T1000 (cell line): ENCODE measurements at places on chromosomes 1 and 21.

- DNase-seq: no peak
Observed at GRCh38 chr1:156086256-156086662, 4.0 kb upstream of the MEX3A start.

DNA sequence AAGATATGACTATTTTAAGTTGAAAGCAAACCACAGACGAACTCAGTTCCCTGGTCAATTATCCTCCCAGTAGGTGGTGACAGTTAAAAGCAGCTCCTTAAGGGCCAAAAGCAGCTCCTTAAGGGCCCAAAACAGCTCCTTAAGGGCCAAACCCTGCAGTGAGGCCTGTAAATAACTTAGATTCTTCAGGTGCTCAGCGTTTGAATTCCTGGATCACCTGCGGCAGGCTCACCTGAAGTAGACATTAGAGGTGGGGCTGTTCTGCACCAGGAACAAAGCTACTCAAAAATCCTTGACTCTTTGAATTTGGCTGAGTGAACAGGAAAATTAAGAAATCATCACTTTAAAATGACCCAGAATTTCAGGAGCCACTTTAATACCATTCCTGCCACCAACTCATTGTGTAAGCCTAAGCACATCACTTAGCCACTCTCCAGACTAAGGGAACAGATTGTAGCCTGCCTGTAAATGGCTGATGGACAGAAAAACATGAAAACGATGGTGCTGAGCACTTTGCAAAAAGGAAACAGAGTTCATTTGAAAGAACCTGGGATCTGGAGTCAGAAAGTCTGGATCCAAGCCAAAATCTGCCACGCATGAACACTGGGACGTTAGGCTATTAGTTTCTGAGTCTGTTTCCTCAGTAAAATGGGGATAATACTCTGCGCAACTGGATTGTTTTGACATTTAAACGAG, 126.9 kb downstream of the LRIG2 start:
- DNase-seq: no peak

GRCh38 chr1:171985639-171986038, 144.3 kb downstream of the DNM3 start:
- no peak for DNase-seq

DNA sequence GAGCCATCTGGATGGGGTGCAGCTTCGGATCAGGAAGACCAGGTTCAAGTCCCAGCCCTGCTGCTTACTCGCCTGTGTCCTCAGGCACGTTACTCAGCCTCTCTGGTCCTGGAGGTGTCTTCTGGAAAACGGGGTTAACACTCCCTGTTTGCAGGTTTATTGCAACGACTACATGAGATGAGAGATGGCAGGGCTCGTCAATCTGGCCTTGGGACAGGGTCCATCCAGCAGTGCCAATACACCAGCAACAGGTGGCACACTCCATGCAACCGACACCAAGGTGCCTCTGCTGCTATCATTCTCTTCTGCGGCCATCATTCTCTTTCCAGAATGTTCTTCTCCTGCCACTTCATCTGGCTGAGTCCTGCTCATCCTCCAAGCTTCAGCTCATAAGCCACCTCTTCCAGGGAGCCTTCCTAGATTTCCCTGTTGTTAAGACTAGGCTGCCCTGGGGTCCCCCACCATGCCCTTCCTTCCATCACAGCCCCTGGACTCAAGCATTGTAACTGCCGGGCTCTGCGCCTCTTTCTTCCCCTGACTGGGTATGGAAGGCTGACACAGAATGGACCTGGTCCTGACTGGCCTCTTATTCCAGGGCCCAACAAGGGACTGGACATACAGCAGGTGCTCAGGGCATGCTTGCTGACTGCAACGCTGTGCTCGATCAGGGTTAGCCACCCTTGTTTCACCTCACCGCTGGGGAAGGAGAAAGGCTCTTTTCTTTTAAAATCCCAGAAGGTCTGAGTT, 87.4 kb downstream of the DMRTB1 start:
- DNase-seq: no peak

DNA sequence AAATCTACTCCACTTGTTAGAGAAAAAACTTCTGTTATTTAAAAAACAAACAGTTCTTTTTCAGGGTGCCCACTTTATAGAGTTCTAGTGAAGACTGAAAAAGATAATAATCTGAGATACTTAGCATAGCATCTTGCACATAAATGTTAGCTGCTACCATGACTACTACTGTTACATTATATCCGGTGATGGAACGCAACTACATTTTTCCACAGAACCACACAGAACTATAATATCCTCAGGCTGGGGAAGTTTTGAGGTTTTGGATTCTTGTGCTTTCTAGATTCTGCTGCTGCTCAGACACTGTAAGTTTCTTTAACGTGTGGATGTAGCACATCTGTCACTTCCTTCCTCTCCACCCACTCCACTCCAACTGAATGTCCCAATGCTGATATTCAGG, 110.3 kb downstream of the PTPN14 start:
- no peak for DNase-seq

- DNase-seq: no peak
Observed at GRCh38 chr1:43933386-43934100, at the start of gene ARTN. Gene ARTN, plus strand, starts transcription at chr1:43933801. Its CDS starts 1,856 bp downstream, at chr1:43935657.

DNA sequence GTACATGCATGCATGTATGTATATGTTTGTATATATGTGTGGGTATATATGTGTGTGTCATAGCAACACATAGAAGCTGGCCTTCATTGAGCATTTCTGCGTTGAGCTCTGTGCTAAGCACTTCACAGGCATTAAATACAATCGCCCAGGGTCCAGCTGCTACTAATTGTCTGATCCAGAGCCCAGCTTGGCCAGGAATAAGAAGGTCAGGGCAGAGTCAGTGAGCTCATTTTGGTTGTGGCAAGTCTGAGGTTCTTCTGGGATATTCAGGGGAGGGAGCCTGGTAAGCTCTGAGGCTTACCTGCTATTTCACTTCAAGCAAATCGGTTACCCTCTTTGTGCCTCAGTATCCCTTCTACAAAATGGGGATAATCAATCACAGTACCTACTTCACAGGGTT, 59.6 kb downstream of the FOXO6 start:
- no peak for DNase-seq

GRCh38 chr1:201662646-201663045, 123.7 kb downstream of the NAV1 start:
- DNase-seq: no peak

- no peak for DNase-seq
Observed at GRCh38 chr1:19476450-19477190, 8.7 kb downstream of the CAPZB start.

- no peak for DNase-seq
Observed at GRCh38 chr1:243247901-243248300, 7.2 kb downstream of the CEP170 start.

DNA sequence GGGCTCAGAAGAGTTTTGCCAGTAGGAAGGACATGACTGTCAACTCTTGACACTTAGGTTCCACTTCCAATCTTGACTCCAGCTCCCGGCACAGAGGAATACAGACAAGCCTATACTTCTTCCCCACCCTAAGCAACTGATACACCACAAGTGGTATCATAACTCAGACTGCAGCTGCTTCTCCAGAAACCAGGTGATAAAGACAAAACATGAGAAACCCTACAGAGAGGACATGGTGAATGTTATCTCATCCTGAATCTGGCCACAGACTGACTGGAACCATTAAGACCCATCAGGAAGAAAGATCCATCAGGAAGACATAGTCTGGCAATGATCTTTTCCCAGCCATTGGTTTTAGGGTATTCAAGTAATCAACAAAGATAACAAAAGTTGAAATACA, 13.8 kb downstream of the PAXBP1 start:
- no peak for DNase-seq

DNA sequence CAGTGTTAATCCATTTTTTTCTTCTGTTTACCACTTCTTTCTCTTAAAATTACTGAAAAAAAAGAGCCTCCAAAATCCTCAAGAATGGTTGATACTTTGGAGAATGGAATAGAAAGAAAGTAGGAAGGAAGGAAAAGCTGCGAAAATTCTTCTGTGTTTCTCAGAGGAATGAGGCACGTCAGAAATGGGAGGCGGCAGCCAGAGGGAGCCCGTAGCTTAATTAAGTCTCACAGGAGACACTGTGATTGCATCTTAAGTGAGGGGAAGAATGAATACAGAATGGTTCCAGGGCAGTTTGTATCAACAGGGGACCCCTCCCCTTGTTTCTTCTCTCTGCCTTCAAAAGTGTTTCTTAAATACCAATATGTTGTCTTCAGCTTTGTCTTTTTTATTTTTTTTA, 1099.5 kb downstream of the PLA2G4A start:
- DNase-seq: no peak

GRCh38 chr1:154767315-154768240, 102.5 kb downstream of the KCNN3 start:
- no peak for DNase-seq

- DNase-seq: no peak
Observed at GRCh38 chr1:117967477-117967876, 37.9 kb downstream of the WDR3 start.

DNA sequence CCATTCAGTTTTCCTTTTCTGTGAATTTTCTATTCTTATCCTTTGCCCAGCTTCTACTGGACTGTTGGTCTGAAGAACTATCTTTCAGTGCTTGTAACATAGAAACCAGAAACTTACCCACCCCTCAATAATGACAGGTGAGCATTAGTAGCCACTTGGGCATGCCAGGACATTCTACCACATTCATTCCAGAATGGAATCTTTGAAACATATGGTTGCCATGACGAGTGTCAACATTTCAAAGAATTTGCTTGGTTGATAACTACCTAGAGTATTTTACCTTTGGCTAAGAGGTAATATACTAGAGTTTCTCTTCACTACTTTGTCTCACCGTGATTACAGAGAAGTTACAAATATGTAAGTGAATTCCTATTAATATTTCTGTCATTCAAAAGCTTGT, at the start of gene MROH9:
Gene MROH9, plus strand, starts transcription at position 304 of the 400 bp plus-strand sequence. CDS start 10,023 bp downstream, outside the sequence.
- no peak for DNase-seq

- no peak for DNase-seq
Observed at GRCh38 chr21:29033871-29034270, 9.4 kb downstream of the USP16 start.

GRCh38 chr1:39955547-39956539, 898 bp downstream of the MFSD2A start:
- peak; percentile 31 for DNase-seq

GRCh38 chr1:24566236-24566867, 10.5 kb downstream of the NCMAP start:
- no peak for DNase-seq

DNA sequence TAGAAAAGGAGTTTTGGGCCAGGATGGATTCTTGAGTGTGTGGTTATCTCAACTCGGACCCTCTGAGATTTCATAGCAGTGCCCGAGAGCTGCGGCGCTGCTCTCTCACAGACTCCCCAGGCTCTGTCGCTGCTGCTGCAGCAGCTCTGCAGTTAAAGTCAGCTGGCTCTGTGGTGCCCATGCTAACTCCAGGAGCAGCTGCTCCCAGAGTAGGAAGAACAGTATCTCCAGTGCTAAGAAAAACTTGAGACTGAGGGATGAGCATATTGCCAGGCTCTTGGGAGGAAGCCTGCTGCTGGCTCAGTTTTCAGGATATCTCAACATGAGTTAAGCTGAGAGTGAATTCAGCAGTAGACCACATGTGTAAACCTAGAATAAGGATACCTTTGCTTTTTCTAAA, 4.5 kb downstream of the LCE2D start:
- no peak for DNase-seq

DNA sequence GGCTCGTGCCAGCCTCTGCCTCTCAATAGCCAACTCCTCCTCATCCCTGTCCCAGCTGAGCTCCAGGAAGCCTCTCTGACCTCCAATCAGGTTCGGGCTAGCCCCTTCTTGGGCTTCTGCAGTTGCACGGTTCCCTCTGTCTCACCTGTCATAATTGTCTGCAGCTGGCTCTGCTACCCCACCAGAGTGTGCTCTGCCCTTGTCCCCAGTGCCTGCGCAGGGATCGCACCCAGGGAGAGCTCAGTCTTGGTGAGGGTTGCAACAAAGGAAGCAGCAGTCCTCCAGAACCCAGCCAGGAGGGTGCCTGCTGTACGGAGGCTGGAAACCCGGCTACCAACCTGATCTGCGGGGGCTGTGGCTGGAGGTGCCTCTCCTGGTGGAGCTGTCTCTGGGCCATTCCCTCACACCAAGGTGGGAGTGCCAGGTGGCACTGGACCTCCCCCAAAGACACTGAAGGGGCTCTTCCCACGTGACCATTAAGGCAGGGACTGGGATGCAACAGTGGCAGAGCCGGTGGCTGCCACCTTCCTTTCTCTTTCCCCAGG, 63.5 kb upstream of the DMRTB1 start:
- DNase-seq: no peak
